ENCODE measurements at places on chromosomes 2 and 18.

DNA sequence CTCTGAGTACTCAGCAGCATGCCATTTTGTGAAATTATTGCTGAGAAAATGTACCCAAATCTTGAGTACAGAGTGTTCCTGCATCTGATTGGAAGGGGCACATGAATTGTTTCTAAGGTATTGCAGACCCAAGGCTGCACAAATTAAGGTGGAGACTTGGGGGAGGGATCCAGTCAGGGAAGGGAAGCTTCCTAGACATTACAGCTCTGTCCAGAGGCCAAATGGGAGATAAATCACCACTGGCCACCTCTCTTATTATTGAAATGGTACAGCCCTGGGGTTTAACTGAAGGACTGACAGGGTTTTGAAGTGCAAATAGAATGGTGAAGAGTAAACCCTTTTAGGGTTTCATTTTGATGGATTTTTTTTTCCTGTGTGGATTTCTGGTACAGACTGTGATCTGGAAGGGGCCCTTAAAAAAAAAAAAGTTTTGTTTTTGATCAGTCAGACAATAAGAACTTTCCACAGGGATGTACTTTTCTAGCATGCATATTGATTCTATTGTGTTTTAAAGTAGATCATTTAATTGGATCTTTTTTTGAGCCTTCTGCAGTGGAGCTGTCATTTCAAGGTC, 119.4 kb downstream of the GREB1L start:
- no peak for DNase-seq

DNA sequence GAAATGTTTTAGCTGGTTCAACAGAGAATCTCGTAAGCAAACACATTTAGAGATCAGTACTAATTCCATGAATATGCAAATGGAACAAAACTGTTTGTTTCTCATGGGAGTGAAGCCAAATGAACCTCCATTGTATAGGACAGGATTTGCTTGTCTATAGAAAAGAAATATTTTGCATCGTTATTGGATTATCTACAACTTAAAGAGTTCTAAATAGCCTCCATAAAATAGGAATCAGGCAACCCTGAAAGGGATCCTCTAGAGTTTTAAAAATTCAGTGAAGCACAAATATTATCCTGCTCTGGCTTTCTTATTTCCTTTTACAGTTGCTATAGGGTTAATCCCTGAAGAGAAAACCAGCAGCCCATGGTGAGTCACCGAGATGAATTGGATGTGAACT, 378.4 kb upstream of the NRXN1 start:
- no peak for DNase-seq

DNA sequence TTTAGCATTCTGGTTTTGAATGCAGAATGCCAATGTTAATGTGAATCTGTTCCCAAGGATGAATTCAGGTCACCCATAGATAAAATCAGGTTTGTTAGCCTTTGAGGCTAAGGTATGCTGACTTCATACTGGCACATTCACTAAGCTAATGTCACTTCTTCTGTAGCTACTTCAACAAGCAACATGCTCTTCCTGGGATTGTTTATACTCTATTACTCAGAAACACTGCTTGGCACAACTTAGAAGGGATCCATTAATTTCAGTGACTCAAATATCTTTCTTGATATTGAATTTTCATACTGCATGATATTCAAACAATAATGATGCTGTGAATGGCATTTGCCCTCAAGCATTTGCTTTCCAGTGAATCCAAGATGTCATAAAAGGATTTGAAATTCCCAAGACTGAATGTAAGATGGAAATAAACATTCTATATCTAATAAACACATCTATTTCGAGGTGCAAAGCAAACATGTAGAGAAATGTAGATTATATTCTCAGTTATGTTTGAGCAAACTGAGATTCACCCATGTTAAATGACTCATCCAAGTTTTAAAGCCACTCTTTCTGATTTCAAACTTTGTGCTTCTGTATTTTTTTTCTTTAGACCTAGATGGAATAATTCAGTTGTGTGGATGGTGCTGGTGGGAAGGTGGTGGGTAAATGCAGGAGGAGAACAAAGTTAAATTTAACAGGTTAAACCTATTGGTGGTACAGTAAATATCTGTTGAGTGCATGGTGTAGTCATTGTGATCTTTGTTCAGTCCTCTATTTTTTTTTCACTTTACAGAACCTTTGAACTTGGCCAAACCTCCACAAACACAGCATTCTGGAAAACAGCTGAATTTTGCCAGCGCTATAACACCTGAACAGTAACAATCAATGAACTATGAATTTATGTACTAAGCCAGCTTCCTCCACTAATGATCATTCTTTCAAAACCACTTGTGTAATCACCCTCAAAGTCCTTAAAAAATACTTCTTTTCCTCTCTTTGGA, 162.1 kb upstream of the XIRP2 start:
- no peak for DNase-seq

GRCh38 chr2:40169856-40170255, 282.0 kb downstream of the SLC8A1 start:
- DNase-seq: no peak

Measured in stromal cell of bone marrow (primary cell).